ENCODE measurements at places on chromosomes 3 and 15.

GRCh38 chr15:90414408-90415028 lies 26.5 kb downstream of the IQGAP1 start:
- no peak for DNase-seq

GRCh38 chr3:46184469-46184868 lies 23.6 kb downstream of the CCR1 start:
- no peak for DNase-seq

DNA sequence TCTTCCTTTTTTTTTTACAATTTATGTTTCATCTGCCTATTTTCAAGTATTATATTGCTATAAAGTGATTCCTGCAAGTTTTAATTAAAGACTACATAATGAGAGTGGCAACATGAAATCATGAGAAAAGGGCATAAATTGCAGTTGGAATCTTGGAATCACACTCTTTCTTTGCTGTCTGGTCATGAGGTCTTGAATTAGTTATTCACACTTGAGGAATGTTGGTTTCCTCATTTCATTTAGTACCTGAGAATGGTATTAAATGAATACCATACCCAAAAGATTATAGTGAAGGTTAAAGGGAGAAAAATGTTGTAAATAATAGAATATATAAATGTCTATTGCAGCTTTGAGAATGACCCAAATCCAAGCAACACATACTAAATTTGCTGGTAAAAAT lies 25.8 kb upstream of the CNTN3 start:
- no peak for DNase-seq

GRCh38 chr15:52020221-52021085 lies 1.4 kb downstream of the MAPK6 start:
- no peak for DNase-seq

DNA sequence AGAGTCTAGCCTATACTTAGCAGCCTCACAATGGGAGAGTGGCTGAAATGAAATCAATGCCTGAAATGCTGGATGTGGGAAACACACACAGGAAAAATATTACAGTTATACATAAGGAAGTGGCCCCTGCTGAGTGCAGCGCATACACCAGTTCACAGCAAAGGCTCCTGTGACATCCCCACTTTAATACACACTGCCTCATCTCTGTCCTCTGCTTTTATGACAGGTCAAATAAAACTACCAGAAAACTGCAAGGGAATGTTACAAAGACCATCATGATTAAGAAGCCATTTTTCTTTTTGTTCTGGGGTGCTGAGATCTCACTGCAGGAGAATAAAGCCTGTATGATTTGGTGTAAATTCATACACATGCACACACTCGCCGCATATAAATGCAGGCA lies 214.3 kb downstream of the ARRDC4 start:
- no peak for DNase-seq

GRCh38 chr15:55937040-55937439 lies 56.4 kb downstream of the NEDD4 start:
- no peak for DNase-seq

DNA sequence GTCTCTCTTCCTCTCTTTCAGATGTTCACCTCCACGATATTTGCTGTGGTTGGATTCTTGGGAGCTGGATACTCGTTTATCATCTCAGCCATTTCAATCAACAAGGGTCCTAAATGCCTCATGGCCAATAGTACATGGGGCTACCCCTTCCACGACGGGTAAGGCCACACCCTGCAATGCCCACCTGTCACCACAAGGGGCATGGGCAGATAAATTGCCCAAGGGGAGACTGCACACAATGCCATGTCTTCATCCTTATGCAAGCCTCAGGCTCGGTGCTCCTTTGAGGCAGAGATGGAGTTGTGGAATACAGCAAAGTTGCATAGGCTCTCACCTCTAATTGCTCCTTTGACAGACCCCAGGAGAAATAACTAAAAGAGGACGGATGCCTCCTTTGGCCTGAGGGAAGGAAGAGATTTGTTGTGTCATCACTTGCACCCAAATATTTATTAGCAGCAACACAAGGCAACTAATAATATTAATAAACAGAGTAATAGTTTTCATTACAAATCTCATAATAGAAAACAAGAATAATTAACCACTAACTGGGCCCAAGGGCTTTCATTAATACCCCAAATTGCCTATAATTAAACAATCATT lies 13.2 kb downstream of the TM4SF4 start:
- no peak for DNase-seq

DNA sequence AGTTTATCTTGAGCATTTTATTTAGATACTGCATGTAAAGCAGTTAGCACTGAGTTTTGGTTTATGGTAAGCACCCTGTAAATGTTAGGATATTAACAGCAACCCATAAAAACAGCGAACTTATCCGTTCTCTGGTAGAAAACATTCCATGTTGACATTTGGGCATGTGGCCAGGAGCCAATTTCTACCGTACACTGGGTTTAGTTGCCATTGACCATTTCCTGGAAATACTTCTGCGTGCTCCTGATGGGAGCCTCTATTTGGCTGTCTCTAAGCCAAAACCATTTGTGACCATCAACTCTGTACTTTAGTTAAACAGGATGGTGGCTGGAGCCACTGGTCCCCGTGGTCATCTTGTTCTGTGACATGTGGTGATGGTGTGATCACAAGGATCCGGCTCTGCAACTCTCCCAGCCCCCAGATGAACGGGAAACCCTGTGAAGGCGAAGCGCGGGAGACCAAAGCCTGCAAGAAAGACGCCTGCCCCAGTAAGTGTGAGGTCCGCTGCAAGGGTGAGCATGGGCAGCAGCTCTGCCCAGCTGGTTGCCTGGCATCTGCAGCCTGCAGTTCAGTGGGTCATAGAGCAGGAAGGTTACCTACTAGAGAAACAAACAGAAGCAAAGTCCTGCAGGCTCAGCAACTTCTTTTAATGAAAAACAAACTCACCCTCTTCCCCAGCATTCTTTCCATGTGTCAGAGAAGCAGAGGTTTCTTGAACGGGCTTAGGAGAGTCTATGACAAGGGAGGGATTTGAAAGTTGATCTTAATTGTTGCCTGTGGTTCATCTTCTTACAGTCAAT lies 7.1 kb downstream of the THBS1 start:
- DNase-seq: no peak

DNA sequence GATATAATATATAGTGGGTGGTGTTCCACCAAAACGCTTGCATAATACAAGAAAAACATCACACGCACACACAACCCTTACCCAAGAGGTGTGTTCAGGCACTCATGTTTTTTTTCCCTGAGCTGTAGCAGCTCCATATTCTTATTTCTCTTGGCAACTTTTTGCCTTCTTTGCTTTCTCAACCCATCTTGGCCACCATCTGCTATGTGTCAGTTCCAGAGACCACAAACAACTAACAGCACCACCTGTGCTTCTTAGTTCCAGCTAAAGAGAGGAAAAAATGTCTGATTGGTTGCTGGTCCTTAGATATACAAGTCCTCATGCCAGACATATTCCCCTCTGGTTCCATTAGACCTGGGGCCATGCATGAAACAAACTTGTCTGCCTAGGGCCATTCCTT lies 11.9 kb downstream of the ACTC1 start:
- no peak for DNase-seq

DNA sequence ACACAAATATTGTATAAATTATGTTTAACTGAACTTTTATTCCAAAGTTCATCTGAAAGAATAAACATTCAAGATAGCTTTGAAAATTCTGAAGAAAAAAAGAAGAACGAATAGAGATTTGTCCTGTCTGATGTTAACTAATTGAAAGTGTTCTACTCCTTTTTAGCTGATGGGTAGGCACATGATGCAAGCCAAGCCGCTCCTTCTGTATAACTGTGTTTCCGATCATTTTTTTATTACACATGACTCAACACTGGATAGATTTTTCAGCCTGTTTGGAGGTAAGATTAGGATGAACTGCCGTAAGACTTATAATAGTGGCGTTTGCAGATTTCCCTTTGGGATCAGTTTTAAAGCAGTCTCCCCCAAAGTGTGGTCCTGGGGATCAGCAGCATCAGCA lies 19.0 kb downstream of the NSUN3 start:
- no peak for DNase-seq

DNA sequence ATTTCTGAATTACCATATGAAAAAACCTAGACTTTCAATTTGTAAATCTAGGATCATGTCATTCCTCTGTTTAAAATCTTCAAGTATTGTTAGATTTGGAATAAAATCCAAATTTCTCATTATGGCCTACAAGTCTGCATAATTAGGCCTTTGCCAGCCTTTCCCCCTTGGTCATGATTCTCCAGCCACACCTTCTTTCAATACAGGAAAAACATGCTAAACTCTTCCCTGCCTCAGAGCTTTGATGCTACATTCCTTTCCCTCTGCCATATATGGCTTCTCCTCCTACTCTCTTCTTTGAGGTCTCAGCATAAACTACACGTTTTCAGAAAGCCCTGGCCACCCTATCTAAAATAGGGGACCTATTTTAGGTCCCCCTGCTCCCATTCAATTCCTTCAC lies 48.5 kb downstream of the TM6SF1 start:
- no peak for DNase-seq

GRCh38 chr3:71582036-71582611 lies 1.4 kb downstream of the FOXP1 start:
- peak; percentile 19 for DNase-seq

DNA sequence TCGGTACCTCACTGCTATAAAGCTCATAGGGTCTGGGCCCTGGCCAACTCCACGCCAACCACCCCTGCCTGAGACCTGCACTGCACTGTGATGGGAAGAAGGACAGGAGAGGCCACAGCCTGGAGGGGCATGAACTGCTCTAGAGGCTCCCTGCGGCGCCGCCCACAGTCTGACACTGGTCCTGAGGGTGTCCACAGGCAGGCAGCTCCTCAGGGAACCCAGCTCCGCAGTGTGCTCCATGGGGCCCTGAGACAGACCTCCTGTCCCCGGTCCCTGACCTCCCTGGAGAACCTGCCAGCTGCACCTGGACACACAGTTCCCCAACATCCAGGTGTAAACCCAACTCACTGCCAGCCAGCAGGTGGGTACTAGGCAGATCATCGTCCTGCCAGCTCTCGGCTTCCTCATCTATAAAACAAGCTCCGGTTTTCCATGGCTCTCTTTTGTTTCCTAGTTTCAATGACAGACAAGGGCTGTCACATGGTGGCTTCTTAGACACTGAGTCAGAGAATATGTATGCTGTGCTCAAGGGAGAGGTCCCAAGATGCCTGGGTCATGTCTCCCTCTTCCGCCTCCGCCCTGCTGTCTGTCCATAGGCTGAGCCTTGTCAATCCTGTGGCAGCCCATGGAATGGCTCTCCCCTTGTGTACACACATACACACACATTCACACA lies 5.1 kb upstream of the HAPLN3 start:
- no peak for DNase-seq

DNA sequence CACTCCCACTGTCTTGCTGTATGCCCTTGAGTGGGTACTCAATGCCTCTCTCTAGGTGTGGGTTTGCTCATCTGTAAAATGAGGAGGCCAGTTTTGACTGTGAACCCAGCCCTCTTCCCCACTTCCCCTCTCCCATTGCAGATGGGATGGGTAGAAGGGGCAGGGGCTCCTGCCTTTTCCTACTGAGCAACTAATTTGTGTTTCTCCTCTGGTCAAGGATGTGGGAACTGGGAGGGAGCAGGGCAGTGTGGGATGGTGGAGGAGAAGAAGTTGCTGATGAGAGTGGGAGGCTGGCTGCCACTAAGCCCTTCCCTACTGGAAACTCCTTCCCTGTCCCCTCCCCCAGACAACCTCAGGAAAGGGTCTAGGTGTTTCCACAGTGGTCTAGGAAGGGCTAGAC lies 20.1 kb upstream of the ANKDD1A start:
- DNase-seq: no peak

- no peak for DNase-seq
These were observed 83.9 kb downstream of the CD47 start for GRCh38 chr3:108006881-108007331.

GRCh38 chr3:71662056-71662455 lies 63.1 kb downstream of the EIF4E3 start:
- DNase-seq: no peak

DNA sequence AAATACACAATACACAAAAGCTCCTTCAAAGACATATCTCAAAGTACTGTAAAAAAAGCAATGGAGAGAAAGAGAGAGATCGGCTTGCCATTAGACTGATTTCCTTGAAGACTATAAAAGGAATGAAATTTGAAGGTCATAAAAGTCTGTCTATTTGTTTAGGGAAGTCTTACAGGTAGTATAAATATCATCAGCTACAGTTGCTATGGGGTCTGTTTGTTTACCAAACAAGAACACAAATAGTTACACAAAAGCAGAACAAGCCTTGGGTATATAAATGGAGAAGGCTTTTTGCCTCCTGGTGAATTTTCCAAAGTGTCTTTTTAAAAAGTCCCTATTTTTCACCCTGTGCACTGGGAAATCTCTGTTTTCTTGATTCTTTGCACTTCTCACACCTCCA lies 552.3 kb downstream of the FOXP1 start:
- DNase-seq: no peak

- no peak for DNase-seq
These were observed 442 bp downstream of the QTRT2 start for GRCh38 chr3:114057011-114057347.

DNA sequence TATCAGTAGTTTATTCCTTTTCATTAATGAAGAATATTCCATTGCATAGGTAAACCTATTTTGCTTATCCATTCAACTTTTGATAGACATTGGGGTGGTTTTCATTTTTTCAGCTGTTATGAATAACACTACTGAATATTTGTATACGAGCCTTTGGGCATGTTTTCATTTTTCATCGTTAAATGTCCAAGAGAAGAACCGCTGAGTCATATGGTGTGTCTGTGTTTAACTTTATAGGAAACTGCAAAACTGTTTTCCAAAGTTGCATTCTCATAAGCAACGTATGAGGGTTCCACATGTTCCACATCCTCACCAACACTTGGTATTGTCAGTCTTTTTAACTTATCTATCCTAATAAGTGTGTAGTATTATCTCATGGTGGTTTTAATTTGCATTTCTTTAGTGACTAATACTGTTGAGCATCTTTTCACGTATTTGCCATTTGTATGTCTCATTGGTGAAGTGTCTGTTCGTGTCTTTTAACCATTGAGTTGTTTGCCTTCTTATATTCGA lies 33.8 kb downstream of the REC114 start:
- DNase-seq: no peak

DNA sequence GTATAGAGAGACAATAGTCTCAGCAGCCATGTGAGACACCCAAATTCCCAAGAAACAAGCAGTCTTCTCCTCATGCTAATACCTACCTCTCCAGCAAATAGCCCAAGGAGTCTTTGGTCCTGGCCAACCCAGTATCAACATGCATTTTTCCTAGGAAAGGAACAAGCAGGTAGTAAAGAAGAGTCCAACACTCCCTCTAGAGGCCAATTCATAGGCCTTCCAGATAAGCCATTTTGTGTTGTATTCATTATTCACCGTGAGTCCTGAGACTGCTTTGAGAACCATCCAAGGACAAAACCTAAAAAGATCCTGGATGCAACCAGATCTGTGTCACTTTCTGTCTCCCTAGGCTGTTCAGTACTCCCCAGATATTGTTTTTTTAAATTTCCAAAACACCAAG lies 63.6 kb upstream of the SNTN start:
- no peak for DNase-seq

GRCh38 chr15:85600001-85600400 lies 194.7 kb downstream of the KLHL25 start:
- no peak for DNase-seq
